DMS 273 treated with DMSO at 0.1 percent for 48 hours (cell line): ENCODE measurements at places on chromosomes 2 and 18.
A peak's percentile ranks its signal among the peaks of the same experiment; 100 is the strongest.

GRCh38 chr18:32595832-32596231 is 125.2 kb upstream of the GAREM1 start:
- DNase-seq = no peak

GRCh38 chr2:179235463-179236108 is 29.0 kb downstream of the SESTD1 start:
- DNase-seq = no peak

GRCh38 chr2:11955884-11956291 is 209.5 kb downstream of the LPIN1 start:
- DNase-seq = no peak

DNA sequence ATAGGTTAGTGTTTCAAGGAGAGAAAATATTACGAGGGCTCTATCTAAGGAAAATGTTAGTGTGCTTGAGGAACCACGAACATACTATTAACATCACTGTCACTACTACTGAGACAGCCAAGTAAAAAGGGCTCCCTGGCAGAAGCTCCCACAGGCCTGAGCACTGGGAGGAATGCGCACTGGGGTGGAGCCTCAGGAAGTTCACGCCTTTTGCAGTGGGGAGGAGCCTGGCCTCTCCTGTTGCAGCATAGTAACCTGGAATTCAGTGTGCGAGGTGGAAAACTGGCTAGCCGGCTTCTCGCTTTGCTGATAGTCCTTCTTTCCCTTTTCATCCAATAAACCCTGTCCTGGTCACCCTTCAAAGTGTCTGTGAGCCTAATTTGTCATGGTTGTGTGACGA is 250.3 kb downstream of the ERBB4 start:
- no peak for DNase-seq

DNA sequence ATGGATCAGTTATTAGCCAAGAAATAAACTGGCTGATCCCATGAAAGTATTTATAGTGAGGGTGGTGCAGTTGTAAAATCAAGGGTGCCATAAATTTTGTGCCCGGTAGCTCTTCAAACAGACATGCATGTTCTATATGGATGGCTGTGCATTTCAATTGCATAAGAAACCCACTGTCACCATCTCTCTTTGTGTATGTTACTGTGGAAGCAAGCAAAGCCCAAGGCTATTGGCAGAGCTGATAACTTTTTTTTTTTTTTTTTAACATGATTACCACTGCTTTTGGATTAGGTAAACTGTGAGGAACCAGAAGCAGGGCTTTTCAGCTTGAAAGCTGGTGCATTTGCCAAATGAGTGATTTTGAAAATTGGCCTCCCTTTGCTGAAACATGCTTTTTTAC is 332.6 kb downstream of the SOX11 start:
- DNase-seq = no peak

GRCh38 chr2:216121255-216121654 is 12.1 kb downstream of the XRCC5 start:
- no peak for DNase-seq

DNA sequence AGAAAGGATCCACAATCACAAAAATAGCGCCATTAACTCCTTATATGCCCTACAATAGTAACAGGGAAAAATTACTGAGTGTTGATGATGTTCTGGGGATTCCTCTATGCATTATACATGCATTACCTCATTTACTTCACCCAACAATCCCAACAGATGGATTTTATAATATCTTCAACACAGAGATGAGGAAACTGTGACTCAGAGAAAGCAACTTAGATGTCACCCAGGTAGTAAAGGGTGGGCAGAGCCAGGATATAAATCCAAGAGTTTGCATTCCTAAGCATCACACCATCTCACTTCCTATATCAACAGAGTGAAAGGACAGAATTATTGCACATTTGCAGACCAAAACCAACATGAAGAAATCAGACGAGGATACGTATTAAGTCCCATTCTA is 144.2 kb downstream of the TCF4 start:
- DNase-seq = no peak

DNA sequence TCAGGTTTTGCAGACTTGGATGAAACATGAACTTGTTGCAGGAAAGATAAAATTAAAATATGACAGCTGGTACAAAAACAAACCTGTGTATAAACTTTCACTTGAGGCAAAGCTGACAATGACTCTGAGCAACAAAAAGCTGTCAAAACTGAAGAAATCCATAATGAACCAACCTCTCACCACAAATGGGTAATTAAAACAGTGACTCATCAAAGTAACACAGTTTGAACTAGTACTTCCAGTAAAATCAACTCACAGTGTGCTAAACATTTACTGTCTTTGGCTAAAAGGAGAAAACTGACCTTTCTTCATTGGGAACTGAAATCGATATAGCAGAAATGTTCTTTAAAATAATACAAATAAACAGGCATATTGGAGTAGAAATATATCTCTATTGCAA is 209.7 kb downstream of the WDPCP start:
- DNase-seq = no peak

- DNase-seq = no peak
Measured at GRCh38 chr18:3119401-3120341, 100.1 kb downstream of the MYOM1 start.

- DNase-seq = no peak
Measured at GRCh38 chr18:3015851-3016250, 2.9 kb upstream of the LPIN2 start.

- no peak for DNase-seq
Measured at GRCh38 chr2:42764096-42764495, at the start of gene OXER1. OXER1 (minus strand) TSS chr2:42764135; CDS start chr2:42764062, 73 bp downstream.

GRCh38 chr2:10407841-10408648 is 40.1 kb downstream of the ODC1 start:
- no peak for DNase-seq

DNA sequence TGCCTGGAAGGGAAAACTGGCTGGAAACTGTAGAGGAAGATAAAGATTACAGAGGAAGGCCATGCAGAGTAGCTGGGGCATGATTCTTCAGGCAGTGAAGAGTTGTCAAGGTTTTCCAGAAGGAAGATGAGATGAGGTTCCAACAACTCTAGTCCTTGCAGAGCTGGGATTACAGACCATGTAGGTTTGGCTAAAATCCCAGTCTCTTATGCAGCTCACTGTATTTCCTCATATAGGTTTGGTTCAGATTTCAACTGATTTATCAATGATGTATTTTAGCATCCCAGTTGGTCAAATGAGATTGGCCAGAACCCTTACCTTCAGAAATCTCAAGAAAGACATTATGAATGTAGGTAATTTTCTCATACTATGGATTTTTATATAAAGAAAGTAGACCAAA is 16.4 kb downstream of the FAP start:
- no peak for DNase-seq

GRCh38 chr2:37776487-37776886 is 105.0 kb upstream of the CDC42EP3 start:
- no peak for DNase-seq

DNA sequence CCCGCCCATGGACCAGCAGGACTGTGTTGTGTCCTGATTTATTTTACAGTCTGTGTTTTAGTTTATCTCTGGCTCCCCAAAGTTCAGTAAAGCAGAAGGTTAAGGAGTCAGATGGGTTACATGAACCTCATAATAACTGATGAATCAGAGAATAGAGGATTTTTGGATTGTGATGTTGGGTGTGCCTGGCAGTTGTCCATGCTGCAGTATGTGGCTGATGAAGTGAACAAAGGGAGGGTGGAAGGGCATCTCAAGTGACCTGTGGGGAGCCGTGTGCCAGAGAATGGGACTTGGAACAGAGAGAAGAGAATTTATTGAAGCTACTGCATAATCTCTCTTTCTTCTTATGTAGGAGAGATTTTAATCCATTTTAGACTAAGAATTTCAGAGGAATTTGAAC is 145.5 kb downstream of the MAP4K4 start:
- no peak for DNase-seq

DNA sequence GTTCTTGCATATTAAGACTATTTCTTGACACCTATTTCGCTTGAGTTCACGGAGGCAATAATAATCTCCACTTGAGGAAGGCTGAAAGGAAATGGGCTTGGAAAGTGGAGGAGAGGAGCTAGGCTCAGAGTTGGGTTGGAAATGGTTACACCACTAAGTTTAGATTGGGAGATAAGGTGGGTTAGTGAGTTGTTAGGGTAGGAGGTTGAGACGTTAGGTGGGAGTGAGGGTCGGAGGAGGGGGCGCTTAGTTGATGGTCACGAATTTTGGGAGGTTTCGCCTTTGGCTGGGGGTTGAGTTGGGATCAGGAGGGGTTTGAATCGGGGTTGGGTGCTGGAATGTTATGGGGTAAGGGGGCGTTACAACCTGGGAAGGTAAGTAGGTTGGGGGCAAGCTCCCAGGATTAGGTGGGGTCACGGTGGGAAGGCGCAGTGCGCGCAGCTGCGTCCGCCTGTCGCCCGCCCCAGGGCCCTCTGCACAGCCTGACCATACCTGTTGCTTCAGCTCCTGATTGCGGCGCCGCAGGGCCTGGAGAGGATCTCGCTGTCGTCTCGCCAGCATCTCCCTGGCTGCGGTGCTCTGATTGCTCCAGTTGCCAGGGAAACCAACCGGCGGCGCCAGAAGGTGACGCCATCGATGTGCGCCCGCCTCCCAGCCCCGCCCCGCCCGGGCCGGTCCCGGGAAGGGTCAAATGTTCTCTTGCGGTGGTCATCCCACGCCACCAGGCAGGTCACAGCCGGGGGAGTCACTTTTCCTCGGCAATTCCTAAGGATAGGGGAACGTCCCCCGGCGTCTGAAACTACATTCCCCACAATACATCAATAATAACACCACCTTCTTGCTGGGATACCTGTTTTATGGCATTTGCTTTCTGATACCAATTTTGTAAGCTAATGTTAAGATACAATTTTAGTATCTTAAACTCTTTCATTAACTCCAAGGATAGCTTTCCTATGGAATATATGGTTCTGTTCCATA is at the start of gene NPHP1:
Gene NPHP1 (minus strand): TSS at position 606 of the 978 bp plus-strand sequence. CDS start 45 bp downstream, at position 561.
- DNase-seq = peak; percentile 30

- no peak for DNase-seq
Measured at GRCh38 chr2:174544802-174545201, 52.8 kb downstream of the WIPF1 start.

DNA sequence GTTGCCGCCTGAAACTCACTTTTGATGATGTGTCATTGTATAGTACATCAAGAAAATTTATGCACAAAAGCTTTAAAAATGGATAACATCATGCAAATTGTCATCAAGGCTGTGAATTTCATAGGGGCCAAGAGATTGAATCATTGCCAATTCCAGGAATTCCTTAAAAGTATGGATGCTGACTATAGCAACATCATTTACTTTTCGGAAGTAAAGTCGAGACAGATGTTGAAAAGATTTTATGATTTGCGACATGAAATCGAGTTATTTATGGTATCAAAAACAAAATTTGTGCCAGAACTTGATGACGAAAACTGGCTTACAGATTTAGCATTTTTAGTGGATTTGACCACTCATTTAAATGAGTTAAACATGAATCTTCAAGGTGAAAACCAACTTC is 56.3 kb downstream of the ASB1 start:
- DNase-seq = no peak

DNA sequence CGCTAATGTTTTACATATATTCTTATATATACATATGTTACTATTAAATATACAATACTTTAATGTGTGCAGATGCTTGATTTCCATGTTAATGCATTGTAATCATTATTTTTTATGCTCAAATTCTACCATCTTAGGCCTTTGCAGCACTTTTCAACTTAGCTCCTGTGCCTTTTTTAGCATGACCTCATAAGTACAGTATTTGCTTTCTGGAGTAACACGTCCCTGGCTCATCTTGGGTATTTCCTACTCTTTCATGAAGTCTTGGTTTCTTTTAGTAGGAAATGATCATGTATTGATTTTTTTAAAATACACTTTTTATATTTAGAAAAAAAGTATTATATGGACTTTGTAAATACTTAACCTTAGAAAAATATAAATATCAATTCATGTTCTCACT is 36.5 kb downstream of the CAB39 start:
- no peak for DNase-seq

- DNase-seq = no peak
Measured at GRCh38 chr2:47389692-47390091, 13.3 kb upstream of the MSH2 start.

DNA sequence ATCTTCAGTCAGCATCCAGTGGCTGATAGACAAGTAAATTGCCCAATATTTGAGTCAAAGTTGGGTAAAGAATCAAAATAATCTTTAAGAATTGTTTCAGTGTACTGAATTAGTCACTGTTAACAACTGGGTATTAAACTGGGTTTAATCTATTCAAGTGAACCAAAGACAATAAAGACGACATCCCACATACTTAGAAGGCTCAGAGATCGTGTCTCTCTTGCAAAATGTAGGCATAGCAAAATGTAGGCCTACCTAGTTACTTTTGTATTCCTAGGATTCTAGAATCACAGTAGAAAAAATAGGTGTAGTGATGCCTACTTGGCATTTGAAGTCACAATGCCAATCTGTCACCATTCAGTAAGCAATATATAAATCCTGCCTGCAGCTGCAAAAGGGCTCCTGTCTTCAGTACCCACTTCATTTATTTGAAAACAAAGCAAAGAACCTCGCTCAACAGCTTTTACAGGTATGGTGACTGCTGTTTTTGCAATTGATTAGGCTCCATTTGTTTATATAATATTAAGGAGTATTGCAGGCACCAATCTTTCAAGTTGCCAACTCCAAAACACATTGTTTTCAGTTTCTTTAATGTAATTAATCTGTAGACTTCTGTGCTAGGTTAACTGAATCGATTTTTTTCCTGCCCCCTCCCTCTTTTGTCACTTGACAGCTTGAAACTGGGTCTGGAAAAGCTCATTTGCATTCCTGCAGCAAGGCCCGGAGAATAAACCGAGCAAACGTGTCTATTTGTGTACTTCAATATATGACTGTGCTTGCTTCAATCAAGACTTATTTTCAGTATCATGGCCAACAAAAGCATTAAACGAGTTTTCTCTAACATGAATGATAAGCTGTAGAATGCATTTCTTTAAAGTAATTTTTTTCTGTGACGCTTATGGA is 1074.9 kb downstream of the TDRD15 start:
- DNase-seq = no peak

DNA sequence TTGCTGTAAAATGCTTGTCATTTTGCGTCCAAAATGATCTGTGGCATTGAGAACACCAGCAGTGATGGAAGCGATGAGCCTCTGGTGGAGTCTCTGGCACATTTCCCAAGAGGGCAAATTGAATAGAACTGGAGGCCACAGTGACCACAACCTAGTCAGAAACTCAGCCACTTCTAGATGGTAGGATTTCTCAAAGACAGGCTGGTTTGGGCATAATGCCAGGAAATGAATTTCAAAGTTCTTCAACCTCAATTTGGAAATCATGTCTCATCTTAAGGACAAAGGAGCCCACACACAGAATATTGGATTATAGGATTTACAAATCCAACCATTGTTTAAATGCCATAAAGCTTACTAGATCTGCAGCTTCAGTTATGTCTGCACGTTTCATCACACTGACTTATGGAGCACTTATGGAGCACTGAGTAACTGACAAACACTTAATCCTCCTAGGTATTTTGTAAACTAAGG is 132.1 kb downstream of the COL6A3 start:
- DNase-seq = no peak

DNA sequence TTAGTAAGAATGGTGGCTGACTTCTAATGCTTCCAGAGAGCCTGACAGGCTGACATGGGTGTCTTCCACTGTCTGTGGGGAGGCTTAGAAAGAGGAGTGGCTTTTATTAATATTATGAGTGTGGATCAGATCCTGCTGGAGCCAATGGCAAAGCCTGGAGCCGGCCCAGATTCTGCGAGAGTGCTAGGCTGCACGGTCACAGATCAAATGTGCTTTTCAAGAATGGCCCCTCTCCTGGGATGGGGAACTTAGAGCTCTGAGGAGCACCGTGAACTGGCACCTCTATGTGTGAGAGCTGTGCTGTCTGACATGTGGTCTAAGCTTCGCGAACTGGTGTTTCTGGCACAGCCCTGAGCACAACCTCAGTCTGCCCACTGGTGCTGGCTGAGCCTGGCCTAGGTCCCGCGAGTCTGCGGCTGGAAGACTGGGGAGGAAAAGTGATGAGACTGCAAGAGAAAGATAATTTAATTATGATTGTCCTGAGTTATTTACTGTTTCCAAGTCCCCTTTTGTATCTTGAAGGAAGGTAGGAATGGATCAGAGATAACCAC is 70.4 kb downstream of the ASAP2 start:
- DNase-seq = no peak
